ENCODE measurements at places on chromosomes 6 and 20.
A peak's percentile ranks its signal among the peaks of the same experiment; 100 is the strongest.

DNA sequence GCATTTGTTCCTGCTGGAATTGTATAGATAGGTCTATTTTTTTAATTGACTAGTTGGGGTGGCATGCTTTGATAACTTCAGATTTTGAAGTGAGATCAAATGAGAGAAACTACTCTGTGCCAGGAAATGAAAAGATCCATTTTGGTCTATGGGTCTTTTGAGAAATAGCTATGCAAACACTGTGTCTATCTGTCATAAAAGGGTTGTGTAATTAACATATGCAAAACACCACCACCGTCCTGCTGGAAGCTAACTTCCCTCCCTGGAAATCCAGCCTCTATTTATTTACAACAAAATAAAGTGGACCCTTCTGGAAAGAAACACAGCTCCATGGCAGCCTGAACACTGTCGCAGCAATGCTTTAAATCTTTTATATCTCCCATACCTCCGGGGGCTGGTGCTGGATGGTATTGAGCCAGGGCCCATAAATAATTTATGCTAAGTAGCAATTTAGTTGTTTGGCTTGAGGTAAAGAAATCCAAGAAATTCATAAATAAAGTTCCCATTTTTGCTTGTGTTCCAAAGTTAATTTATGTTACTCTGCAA is 244.2 kb upstream of the POU3F2 start:
- no peak for DNase-seq

DNA sequence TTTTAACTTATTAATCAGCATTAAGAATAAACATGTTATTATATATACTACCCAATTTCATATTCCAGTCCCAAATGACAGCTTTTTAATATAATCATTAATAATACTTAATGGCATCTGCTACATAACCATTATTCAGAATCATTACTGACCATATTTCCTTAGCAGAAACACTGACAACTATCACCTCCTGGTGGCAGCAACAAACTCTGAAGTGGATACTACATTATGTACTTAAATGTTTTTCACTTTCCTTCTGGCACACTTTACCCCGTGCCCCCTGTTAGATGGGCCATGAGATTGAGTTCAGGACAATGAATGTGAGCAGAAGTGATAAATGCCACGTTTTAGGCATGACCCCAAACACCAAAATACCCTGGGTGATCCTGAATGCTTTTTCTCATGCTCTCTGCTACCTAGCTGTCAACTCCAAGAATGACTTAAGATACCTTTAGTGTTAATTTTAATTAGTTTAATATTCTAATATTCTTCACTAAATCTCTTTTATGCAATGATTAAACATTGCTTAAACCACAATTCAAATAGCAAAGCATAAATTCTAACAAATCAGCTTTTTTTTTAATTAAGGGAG is 77.1 kb downstream of the LMBRD1 start:
- no peak for DNase-seq

DNA sequence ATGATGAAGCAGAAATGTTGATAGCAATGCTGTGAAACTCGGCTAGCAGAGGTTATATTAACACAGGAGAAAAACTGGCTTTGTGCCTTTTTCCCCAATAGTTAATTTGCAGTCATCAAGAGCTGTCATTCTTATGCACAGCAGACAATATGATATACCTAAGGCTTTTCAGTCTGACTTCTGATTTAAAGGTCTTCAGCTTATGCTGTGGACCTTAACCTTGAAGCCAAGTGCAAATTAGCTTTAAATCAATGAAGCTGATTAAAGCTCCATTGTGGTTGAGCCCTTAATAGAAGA is 171.6 kb upstream of the ID4 start:
- DNase-seq, result no peak

DNA sequence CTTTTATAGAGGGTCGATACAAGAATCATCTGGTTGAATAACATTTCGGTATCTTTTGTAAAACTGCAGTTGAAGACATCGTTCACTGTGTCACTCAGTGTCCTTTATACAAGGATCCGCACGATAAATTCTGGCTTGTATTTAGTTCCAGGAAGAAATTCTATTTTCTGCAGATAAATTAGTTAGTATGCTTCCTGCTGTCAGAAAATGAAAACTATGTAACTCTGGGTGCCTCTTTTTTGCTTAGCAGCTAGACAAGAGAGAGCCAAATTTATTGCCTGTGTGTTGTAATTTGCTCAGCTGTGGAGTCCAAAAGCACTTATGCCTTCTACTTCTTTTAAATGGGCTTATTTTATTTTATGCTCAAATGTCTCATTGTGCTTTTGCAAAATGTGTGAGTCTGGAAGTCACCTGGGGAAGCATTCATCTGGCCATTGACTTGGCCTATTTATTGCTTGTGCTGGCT is 56.5 kb upstream of the KCNK16 start:
- no peak for DNase-seq

DNA sequence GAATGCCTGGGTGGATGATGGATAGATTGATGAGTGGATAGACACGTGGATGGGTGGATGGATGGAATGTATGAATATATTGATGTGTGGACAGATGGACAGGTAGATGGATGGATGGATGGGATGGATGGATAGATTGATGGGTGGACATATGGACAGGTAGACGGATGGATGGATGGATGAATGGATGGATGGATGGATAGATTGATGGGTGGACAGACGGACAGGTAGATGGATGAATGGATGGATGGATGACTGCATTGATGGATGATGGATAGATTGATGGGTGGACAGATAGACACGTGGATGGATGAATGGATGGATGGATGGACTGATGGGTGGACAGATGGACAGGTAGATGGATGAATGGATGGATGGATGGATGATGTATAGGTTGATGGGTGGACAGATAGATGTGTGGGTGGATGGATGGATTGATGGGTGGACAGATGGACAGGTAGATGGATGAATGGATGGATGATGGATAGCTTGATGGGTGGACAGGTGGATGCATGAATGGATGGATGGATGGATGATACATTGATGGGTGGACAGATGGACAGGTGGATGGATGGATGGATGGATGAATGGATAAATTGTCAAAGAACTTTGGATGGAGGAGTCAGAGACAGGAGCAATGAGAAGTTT is 171.4 kb upstream of the AFDN start:
- no peak for DNase-seq

GRCh38 chr6:36599791-36600209 is 5.6 kb downstream of the SRSF3 start:
- peak; percentile 23 for DNase-seq

- DNase-seq, result no peak
These were observed 1211.1 kb upstream of the GJE1 start for GRCh38 chr6:140921366-140922226.

- DNase-seq, result no peak
These were observed 502.9 kb downstream of the CD83 start for GRCh38 chr6:14620522-14620921.

- no peak for DNase-seq
These were observed 100.1 kb downstream of the SCP2D1 start for GRCh38 chr20:18913701-18914100.

DNA sequence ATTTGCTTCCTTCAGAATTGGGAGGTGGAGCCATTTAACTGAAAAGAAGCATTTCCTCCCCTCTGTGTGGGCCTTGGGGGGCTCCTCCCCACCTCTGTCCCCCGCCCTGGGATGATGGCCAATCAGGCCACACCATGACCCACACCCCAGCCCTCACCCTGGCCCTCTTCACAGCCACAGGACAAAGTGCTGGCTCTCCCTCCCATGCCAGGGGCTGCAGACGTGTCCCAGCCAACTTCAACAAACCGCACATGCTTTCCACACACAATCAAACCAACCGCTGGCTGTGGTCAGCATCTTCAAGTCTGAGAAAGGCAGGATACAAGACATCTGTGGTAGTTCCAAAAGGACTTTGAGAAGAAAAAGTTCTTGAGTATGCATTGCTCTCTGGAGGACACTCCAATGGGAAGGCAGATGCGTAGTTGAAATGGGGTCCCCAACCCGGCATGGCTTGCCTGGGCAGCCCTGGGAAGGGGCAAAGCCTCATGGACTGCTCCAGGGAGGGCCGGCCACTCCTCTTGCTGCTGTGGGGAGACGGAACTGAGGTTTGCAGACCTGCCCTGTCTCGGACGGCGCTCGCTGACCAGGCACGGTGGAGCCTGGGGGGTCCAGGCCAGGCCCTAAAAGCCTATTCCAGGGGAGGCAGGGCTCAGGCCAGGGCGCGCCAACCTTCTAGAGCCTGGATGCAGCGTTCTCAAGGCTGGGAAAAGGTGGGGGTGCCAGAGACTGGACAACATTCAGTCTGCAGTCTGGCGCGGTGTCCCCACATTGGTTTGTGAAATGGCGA is 12.2 kb downstream of the TTLL2 start:
- DNase-seq, result no peak

DNA sequence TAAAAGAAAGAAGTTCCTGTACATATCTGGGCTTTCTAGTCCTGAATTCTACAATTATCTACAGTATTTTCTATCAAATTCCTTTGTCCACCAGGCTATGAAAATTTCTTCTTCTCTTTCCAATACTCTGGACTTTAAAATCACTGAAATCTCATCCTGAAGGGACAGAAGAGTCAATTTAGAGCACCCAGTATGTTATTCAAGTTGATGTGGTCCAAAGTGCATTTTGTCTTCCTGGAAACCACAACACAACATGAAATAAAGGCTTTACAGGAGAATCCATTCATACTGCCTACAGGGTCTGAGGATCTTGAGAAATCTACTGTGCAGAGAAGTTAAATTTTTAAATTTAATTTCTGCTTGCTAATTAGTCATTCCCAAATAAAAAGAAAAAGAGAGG is 94.9 kb upstream of the ADGRF1 start:
- DNase-seq, result no peak

- DNase-seq, result no peak
These were observed 190.2 kb downstream of the BCAS1 start for GRCh38 chr20:53880108-53880641.

DNA sequence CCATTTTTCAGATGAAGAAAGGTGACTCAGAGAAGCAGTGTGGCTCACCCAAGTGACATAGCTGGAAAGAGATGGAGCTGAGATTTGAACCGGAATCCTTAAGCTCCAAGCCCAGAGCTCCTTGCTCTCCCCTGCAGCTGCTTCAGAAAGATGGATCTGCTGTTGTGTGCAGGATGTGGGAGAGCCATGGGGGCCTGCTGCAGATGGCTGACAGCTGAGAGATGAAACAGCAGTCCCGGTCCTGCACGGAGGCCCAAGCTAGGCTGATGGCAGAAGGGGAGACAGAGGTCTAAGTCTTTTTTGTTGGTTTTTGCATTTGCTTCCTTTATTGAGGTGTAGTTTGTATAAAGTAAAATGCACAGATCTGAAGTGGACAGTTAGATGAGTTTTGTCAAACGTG is 69.8 kb upstream of the FOXP4 start:
- no peak for DNase-seq

- DNase-seq, result peak; percentile 44
These were observed at the start of gene TNF for GRCh38 chr6:31575335-31575901. TSS of gene TNF (plus strand) at chr6:31575565. CDS start at chr6:31575742, 177 bp downstream.

GRCh38 chr6:41457303-41457670 is 88.9 kb upstream of the FOXP4 start:
- DNase-seq, result no peak

DNA sequence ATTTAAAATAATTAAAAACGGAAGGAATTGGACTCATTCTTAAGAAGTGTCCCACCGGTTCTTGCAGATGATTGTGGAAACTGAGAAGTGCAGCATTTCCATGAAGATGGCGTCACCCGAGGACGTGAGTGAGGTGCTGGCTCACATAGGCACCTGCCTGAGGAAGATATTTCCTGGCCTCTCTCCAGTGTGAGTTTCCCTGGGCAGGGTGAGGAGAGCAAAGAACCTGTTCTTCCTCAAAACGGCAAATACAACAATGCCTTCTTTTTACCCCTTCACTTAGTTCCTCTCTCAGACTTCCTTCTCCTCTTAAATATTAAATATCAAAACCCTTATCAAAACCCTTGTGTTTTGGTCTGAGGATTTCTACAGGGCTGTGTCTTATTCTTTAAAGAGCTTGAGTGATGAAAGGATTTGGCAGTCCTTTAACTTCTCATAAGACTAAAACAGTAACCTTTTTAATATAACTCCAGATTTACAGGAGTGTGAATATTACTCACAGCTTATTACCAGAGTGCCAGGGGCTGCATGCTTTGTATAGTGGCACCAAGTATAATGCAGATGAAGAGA is 156.3 kb downstream of the CARMIL1 start:
- no peak for DNase-seq

DNA sequence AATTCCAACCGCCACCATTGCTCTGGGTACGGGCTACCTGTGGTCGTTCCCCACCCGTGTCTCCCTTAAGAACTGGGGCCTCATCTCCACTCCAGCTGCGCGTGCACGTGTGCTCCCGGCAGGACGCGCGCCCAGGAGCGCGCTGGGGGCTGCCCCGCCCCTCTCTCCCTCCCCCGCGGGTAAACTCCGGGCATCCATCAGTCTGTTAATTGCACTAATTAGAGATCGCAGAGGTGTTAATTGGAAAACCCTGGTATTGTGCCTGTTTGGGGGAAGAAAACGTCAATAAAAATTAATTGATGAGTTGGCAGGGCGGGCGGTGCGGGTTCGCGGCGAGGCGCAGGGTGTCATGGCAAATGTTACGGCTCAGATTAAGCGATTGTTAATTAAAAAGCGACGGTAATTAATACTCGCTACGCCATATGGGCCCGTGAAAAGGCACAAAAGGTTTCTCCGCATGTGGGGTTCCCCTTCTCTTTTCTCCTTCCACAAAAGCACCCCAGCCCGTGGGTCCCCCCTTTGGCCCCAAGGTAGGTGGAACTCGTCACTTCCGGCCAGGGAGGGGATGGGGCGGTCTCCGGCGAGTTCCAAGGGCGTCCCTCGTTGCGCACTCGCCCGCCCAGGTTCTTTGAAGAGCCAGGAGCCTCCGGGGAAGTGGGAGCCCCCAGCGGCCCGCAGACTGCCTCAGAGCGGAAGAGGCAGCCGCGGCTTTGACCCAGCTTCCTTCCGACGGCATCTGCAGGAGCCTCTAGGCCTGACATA is 14.4 kb downstream of the FOXP4 start:
- DNase-seq, result no peak

- no peak for DNase-seq
These were observed 137.2 kb upstream of the ADGRB3 start for GRCh38 chr6:68497927-68498326.

GRCh38 chr20:59032713-59033059 is 551 bp upstream of the ATP5F1E start:
- DNase-seq, result peak; percentile 29

DNA sequence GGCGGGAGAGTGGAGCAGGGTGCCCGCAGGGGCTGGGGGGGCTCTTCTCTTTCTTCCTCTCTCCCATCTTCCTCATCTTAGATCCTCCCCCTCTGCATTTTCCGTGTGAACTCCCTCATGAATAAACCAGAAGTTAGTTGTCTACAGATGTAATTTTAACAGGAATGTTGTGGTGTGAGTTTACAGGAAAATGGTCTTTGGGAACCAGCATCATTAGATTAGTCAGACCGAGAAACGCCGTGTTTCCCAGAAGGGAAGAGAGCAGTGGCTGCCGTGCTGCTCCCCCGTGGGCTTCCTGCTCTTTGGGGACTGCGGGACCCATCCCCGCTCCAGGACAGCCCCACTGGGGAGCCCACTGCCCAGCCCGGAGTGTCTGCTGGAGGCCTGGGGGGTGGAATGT is 3.4 kb downstream of the MYT1 start:
- DNase-seq, result no peak

GRCh38 chr20:9390441-9390840 is 123.9 kb upstream of the LAMP5 start:
- no peak for DNase-seq
